ENCODE measurements at places on chromosomes 2 and 18.

DNA sequence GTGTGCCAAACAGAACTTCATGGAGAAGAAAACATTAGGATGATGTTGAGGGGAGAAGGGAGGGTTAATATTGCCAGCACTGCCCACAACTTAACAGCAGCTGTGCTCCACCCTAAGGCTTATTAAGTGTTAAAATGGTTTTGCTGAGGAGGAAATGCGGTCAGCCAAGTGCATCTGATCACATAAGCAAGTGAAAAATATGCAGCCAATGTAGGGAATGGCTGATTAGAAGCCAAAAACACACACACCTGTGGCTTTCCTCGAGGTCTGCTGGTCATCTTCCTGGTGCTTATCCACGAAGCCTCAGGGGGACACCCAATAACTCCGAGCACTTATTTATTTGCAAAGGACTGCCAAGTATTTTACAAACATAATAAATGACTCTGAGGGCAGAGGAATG, 66.3 kb upstream of the GPR45 start:
- no peak for DNase-seq
- H3K27me3 ChIP-seq = peaks cover 10% of the 10 kb centered on the region
- no peak overlapping the region for H3K4me3 ChIP-seq
- H3K36me3 ChIP-seq = no peaks in the 10 kb centered on the region
- no peak overlapping the region for H3K27ac ChIP-seq

- H3K27ac ChIP-seq = no peak overlapping the region
- no peaks in the 10 kb centered on the region for H3K27me3 ChIP-seq
- DNase-seq = no peak
- no peak overlapping the region for H3K4me3 ChIP-seq
- peaks cover 41% of the 10 kb centered on the region for H3K36me3 ChIP-seq
Measured at GRCh38 chr2:218536804-218537494, 31.2 kb downstream of the USP37 start.

DNA sequence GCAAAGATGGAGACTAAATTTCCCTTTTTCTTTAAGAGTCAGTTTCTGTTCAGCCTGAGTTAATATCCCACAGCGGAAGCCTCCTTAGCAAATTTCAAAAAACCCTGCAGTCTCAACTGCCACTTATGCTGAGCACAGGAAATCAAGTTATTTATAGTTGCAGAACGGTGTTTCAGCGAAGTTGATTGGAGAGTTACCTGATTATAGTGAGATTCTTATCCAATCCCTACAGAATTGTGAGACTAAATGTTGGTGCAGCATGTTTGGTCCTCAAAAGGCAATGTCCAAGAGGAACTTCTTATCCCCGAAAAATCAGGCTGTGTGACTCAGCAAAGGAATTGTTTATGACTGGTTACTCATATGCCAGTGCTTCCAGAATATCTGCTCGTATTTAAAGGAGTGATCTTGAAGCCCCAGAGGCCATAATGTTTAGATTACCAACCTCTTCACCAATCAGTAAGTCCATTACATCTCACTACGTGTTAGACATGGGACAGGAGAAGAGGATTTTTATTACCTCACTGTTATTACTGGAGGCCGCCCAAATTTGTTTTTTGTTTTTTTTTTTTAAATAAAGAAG, 67.9 kb downstream of the LRRFIP1 start:
- peak overlapping the region; percentile 98 for H3K4me3 ChIP-seq
- peak overlapping the region; percentile 93 for H3K27ac ChIP-seq
- H3K4me1 ChIP-seq = peaks cover 53% of the 10 kb centered on the region
- peaks cover 35% of the 10 kb centered on the region for H3K36me3 ChIP-seq
- peak; percentile 50 for DNase-seq
- no peaks in the 10 kb centered on the region for H3K27me3 ChIP-seq

DNA sequence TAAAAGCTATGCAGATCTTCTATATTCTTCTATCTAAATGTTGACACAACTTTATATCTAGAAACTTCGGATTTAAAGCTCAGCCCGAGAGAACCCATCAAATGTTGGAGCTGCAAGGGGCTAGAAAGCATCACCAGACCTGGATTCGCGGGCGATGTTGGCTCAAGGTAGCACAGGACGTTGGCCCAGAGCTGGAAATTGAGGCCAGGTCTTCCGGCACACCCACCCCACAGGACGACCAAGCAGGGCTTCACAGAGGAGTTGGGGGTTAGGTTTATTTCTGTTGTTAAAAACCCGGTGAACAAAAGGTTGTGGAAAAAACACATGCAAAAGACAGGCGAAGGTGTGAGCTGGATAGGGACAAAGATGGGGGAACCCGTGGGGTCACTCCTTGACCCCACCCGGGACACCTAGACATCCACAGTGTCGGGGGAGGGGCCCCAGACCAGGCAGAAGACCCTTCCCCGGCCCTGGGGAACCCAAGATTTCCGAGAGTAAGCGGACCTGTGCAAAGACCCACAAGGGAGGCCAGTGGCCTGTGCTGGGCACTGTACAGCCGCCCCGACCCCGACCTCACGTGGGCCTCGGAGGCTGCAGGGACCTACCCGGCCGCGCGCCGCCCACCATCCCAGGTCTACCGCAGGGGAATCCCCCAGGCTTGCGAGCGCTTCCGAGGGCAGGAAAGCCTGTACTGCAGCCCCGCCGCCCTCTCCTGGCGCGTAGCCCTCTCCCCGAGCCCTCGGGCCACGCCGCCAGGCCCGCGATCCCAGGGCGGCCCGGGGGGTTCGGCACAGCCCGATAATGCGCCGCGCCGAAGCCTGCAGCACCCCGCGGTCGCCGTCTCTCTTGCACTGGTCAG, 1.8 kb upstream of the AGBL5 start:
- peaks cover 20% of the 10 kb centered on the region for H3K4me1 ChIP-seq
- DNase-seq = peak; percentile 86
- H3K36me3 ChIP-seq = peaks cover 8% of the 10 kb centered on the region

DNA sequence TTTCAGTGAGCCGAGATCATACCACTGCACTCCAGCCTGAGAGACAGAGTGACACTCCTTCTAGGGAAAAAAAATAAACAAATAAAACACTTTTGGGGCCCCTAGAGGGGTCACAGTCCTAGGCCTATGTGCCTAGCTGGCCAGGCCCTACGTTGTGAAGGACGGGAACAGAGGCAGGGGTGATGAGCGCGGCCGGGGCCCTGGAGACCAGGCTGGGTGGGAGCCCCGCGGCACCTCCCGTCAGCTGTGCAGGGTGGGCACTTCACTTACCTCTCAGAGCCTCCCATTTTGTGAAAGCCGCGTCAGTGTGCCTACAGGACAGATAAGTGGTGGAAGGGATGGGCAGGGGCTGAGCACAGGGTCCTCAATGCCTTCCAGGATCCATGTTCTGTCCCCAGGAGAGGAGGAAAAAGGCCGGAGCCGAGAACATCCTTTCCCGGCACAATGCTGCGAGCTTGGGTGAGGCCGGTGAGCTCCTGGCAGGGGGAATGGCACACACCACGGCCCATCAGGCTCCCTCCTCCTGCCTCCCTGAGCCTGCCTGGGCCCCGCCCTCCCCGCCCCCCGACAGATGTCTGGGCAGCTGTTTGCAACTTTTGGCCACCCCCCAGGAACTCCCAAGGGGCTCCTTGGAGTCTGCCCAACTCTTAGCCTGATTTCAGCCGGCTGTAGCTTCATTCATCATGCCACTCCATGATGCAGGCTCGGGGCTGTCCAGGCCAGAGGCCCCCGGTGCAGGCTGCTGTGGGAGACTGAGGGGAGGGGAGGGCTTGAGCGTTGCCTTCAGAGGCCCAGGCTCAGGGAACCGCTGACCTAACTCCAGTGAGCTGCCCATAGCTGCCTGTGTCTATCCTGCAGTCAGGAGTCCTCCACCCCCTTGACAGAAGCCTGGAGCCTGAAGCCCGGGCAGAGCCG, 196.5 kb downstream of the TFCP2L1 start:
- no peaks in the 10 kb centered on the region for H3K36me3 ChIP-seq
- no peak overlapping the region for H3K27ac ChIP-seq
- no peak overlapping the region for H3K4me3 ChIP-seq
- H3K27me3 ChIP-seq = peaks cover 5% of the 10 kb centered on the region
- DNase-seq = no peak
- no peaks in the 10 kb centered on the region for H3K4me1 ChIP-seq

GRCh38 chr2:12488352-12489318, 228.1 kb upstream of the TRIB2 start:
- peak; percentile 67 for DNase-seq
- peak overlapping the region; percentile 48 for H3K27ac ChIP-seq
- no peaks in the 10 kb centered on the region for H3K36me3 ChIP-seq

- no peaks in the 10 kb centered on the region for H3K27me3 ChIP-seq
- H3K4me3 ChIP-seq = peak overlapping the region; percentile 71
- peak; percentile 85 for DNase-seq
Measured at GRCh38 chr2:233418761-233419546, 64.7 kb downstream of the DGKD start.

DNA sequence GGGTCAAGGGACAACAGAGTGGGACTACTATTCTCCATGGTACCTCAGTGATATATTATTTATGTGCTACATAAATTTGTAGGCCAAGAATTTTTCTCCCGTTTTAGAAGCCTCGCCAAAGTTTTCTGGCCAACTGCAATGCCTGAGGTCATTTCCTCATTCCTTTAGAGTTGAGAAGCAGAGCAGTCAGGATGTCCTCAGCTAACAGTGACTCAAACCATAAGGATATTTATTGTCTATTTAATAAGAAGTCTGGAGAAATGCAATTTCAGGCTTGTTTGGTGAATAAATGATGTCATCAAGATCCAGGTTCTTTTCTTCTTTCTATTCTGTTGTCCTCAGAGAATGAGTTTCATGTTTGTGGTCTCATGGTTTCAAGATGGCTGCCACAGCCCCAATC, 91.0 kb downstream of the ADCYAP1 start:
- no peak overlapping the region for H3K4me3 ChIP-seq
- H3K36me3 ChIP-seq = no peaks in the 10 kb centered on the region
- H3K4me1 ChIP-seq = no peaks in the 10 kb centered on the region
- H3K27ac ChIP-seq = no peak overlapping the region
- no peak for DNase-seq

DNA sequence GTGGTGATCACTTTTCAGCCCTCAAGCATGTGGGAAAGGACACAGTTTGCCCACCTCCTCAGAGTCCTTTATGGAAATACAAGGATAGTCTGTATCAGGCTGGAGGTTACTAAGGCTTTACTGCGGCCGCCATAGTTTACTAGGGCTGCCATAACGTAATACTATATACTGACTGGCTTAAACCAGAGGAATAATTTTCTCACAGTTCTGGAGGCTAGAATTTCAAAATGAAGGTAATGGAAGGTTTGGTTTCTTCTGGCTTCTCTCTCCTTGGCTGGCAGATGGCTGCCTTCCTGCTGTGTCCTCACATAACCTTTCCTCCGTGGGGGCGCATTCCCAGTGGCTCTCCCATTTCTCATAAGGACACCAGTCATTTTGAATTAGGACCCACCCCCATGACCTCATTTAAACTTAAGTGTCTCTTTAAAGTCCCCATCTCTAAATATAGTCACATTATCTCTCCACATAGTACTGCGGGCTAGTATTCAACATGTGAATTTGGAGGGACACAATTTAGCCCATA, 12.5 kb upstream of the ATIC start:
- no peaks in the 10 kb centered on the region for H3K4me1 ChIP-seq
- H3K27me3 ChIP-seq = no peaks in the 10 kb centered on the region
- H3K4me3 ChIP-seq = no peak overlapping the region
- DNase-seq = no peak
- H3K27ac ChIP-seq = no peak overlapping the region

DNA sequence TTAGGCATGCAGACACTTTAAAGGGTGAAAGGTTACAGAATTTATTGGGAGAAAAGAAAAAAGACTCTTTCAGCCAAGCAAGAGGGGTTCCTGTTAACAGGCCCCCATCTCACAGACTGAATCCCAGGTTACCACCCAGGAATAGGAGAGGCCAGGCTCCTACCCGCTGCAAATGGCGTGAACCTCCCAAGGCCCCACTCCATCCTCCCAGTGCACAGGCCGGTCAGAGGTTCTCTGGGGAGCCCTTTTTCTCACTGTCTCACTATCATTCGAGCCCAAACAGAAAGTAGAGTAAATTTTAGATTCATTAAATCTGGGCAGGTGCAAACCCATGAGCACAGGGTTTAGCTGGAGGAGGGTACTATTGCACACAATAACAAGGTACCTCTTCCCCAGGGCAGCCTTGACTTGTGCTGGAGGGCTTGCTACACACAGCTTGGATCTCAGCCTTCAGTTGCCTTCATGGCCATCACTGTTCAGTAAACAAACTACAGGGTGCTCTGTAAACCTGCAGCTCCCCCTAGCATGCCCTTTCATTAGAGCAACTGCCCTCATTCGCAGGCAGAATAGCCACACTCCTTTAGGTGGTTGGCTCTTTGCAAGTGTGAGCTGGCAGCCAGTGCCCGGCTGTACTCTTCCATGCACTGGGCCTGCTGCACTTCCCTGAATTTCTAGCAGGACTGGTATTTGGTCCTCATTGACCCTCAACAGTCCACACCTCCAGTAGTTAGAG, 7.3 kb upstream of the PLEK start:
- no peak overlapping the region for H3K4me3 ChIP-seq
- no peak overlapping the region for H3K27ac ChIP-seq
- H3K4me1 ChIP-seq = peaks cover 11% of the 10 kb centered on the region
- no peaks in the 10 kb centered on the region for H3K36me3 ChIP-seq

GRCh38 chr2:10473121-10473756, 25.1 kb upstream of the ODC1 start:
- no peak overlapping the region for H3K27ac ChIP-seq
- DNase-seq = no peak

DNA sequence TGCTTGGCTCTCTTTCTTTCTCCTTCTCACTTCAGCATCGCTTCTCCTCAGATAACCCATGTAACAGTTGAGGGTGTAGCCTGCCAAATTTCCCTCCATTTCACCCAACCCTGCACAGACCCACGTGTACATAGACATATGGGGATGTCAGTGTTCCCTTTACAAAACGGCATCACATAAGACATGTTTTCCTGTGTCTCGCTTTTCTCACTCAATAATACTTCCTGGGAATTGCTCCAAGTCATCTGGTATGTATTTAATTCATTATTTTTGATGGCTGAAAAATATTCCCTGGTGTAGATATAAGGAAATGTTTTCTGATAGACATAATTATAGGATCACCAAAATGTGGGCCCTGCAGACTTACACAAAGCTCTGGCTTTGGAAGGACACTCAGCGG, 176.8 kb downstream of the LOXHD1 start:
- H3K27ac ChIP-seq = no peak overlapping the region
- no peak overlapping the region for H3K4me3 ChIP-seq
- peaks cover 3% of the 10 kb centered on the region for H3K4me1 ChIP-seq

All from activated CD8-positive, alpha-beta T cell treated with anti-CD3 and anti-CD28 coated beads for 36 hours (primary cell).